ENCODE measurements at places on chromosomes 5 and 9. TPM values are rescaled to one million over a fixed set of nuclear protein-coding genes. Genes with fewer than 3 reads are reported as not detected.

Gene DRD1
- 0.06 TPM for total RNA-seq

Gene LHX6
- 0.69 TPM for total RNA-seq

Gene GPR150
- 0.29 TPM for total RNA-seq

Gene SPATA31E1
- total RNA-seq = not detected

Gene C5orf58
- total RNA-seq = not detected

Gene TXNDC8
- total RNA-seq = not detected

Gene NFIB
- 19.4 TPM for total RNA-seq

Gene SHISAL2B
- total RNA-seq = not detected

DNA sequence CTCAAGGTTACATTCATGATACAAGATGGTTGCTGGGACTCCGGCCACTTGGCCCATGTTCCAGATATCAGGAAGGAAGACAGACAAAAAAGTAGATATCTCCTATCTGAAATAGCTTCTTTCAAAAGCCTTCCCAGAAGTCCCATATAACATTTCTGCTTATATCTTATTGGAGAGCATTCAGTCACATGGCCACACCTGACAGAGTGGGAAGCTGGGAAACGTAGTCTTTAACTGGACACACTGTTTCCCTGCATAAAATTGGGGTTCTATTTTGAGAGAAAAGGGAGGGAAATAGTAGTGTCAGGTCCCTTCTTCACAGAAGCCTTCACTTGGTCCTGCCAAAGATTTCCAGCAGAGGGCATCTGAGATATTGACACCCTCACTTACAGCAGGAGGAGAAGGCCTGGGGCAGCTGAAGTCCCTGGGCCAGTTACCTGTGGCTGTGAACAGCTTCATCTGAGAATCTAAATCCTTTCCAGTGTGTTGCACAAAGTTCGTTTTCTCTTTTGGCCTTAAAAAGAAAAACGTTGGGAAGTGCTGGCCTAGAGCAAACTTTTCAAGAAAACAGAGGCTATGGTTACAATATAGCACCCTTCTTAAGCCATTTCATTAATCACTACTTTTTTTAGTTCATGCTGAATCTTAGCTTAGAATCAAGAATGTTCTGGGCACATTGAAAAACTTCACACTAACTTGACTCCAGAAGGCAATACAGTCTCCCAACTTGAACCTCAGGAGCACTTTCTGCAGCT lies 33.5 kb downstream of the SPEF2 start:
- DNase-seq = peak; percentile 18

GRCh38 chr5:122429545-122430318 lies 117.7 kb downstream of the SNCAIP start:
- DNase-seq = no peak

DNA sequence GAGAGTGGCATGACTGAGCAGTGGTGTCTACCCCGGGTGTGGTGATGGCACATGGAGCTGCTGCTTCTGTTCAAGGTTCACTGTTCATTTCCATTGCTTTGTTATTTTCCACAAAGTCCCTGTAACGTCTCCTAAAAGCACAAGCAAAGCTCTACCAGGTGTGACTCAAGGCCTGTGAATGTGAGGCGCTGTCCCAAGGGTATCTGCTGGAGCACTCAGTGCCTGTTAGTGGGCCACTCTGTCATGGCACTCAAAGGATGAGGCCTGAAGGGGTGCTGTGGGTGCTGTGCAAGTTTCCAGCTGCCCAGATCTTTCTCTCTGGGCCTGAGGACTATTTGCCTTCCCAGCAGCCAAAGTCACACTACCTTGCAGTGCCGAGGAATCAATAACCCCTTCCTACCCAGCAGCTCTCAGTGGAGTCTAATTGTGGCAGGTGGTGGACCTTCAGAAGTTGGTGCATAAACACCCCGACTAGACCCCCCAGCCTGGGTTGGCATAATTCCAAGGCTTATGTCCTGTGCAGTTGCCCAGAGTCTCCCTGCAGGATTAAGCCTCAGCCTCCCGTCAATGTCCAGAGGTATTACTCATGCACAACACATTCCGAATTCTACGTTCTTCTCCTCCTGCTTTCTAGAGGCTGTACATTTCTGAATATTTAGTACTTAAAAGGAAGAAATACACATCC lies 17.4 kb upstream of the PTCH1 start:
- DNase-seq = no peak

DNA sequence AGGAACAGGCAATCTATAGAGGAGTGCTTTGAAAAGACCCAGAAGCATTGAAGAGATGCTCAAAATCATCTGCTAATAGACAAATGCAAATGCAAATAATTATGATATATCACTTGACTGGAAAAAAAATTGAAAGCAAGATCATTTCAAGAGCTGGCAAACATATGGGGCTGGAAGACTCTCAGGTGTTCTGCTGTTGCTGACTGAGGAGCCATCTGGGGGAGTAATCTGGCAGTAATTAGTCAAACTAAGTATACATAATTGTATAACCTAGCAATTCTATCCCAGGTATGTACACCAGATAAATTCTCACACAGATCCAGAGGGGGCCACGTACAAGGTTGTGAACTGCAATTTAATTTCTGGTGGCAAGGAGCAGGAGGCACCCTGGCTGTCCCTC lies 4.6 kb upstream of the HMHB1 start:
- DNase-seq = no peak

DNA sequence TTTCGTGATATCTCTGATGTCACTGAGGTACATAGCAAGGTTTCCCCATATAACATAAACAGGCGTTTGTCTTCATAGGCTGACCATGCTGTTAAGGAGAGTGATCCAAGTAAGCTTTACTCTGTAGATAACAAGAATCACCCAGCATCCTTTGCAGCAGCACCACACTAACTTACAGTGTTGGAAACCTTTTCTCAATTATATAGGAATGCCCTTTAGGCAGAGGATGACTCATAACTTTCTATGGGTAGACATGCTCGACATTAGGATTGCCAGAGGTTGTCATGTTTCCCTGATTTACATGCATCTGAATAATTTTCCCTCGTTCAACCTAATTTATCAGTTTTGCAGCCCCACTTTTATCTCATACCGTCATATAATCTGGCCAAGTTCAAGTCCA lies 870.0 kb upstream of the CDH9 start:
- DNase-seq = no peak

GRCh38 chr5:142472306-142472951 lies 147.6 kb upstream of the SPRY4 start:
- DNase-seq = peak; percentile 89

GRCh38 chr9:37262410-37262809 lies 142.0 kb downstream of the ZCCHC7 start:
- DNase-seq = peak; percentile 18

GRCh38 chr9:88821033-88821745 lies 170.1 kb upstream of the S1PR3 start:
- DNase-seq = no peak

DNA sequence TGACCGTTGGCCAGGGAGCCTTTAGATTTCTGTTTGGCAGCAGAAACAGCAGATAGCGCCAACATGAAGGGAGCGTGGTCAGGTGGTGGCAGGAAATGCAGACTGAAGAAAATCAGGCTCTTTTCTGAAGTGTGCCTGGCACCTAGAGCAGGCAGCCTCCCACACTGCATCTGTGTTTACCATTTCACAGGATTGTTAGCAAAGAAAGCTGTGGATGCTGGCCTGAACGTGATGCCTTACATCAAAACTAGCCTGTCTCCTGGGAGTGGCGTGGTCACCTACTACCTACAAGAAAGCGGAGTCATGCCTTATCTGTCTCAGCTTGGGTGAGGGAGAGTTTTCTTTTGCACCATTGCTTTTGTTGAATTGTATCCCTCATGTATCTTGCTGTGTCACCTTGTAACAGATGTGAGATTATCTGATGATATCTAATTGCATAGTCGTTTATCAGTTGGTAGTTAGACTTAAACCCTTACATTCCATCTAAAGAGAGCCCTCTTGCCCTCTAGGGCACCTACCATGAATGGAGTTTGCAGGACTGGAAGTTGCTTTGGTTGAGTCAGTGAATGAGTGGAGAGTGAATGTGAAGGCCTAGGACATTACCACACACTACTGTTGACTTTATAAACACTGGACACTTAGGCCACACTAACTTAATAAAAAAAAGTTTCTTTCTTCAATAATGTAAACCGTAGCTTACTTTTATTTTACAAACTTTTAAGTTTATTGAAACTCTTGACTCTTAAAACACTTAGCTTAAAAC lies 42.8 kb downstream of the ACO1 start:
- no peak for DNase-seq

DNA sequence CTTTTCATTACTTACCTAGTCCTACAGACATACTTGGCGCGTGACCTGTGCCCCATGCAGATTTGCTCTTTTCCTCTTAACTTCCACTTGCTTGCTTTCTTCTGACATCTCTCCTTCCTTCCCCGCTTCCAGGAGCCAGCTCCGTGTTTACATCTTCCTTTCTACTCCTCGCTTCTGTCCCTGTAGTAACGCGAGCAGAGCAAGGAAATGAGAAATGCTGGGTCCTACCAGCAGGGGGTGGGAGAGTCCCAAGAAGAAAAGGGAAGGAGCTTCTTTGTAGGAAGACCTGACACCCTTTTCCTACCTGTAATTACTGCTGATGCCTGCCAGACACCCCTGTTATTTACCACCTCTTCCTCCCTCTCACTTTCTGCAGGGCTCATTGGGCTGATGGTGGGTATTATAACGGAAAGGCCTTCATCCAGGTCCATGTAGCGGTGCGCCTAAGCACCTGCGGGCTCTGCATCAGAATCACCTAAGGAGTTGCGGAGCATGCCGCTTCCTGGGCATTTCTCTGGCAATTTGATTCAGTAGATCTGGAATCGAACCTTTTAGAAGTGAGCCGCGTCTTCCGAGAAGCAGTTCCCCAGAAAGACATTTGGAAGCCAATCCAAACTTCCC lies 1260.8 kb upstream of the WWC1 start:
- DNase-seq = peak; percentile 79

DNA sequence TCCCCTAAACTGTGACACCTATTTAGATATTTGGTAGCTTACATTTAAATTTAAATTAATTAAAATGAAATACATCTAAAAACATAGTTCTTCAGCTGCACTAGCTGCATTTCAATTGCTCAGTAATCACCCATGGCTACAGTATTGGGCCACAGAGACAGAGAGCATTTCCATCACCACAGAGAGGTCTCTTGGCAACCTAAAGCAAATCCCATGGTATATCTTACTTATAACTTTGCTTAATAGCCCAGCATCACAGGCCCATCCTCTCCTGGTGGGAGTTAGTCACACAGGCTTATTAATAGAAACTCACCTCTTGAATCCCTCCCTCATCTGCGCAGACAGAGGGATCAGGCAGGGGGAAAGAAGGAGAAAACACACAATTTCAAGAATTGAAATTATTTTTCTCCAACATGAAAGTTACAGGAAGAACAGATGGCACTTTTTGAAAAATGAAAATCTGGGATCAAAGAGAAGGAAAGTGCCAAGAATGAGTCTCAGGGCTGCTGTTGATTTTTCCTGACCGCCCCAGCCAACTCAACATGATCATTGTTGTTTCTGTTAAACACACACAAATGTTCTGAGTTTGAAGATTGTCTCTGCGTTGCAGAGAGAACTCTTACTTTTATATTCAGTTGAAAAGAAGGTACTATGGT lies 144.6 kb downstream of the CMYA5 start:
- DNase-seq = no peak

DNA sequence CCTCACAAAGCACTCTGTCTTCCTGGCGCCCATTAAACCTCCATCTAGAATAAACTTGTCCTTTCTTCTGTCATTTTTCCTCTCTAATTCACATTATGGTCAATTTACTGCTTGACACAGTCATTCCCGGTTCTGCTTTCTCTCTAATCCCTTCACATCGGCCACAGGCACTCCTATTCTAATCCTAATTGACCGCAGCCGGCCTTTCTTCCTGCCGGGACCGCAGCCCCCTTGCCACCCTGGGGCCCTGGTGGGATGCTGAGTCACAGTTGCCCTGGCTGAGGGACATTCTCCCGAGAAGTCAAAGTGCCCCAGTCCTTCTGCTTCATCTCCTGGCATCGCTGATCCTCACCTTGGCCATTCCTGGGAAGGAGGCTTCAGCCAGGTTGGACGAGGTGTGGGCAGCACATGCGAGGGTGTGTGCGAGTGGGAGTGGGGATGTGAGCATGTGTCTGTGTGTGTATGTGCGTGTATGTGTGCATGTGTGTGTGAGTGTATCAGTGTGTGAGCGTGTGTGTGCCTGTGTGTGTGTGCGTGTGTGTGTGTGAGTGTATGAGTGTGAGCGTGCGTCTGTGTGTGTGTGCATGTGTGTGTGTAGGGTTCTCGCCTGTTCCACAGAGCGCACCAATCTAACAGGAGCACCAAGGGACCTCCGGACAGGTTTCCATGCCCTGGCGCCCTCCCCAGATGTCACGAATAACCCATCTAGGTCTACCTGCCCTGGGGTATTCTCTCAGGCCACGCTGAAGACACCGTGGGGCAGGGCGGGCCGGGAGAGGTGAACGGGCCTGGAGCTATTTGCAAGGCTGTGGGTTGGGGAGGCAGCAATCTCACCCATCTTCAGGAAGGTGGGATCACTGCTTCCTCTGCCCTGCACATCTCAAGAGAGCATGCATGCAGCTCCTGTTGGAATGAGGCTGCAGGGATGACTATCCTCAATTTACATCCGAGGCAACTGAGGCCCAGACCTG lies 191.2 kb downstream of the PAX5 start:
- peak; percentile 61 for DNase-seq

DNA sequence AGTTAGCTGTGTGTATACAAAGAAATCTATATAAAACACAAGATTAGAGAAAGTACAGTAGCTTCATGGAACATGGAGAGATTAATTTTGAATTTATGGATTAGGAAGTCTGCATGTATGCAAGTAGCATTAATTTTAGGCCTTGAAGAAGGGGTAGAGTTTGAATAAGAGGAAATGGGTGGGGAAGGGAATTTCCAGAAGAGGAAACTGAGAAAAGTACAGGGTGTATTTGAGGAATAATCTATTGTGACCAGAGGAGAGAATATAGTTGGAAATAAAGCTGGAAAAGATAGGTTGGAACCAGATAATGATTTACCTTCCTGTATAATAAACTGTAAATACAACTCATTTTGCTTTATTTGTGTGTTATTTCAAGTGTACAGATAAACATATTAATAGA lies 53.6 kb downstream of the CWC27 start:
- DNase-seq = no peak

GRCh38 chr9:28014212-28014611 lies 440.9 kb upstream of the C9orf72 start:
- no peak for DNase-seq

- DNase-seq = no peak
Observed at GRCh38 chr9:123493627-123494026, 137.6 kb downstream of the CRB2 start.

- no peak for DNase-seq
Observed at GRCh38 chr5:139223481-139223880, 25.3 kb upstream of the SIL1 start.

All from Daoy (cell line).